Left renal pelvis (tissue), 4 donors: ENCODE measurements at places on chromosomes 13 and 19. TPM values are rescaled to one million over a fixed set of nuclear protein-coding genes. Genes with fewer than 3 reads are reported as not detected.

Gene CYSLTR2
- 1.3 TPM for polyA plus RNA-seq

Gene ATP7B
- polyA plus RNA-seq, result 15.5 TPM

Gene SLC25A42
- polyA plus RNA-seq, result 26.7 TPM

Gene FFAR2
- polyA plus RNA-seq, result 1.4 TPM

Gene PCDH8
- not detected for polyA plus RNA-seq

Gene OR10H1
- 0.04 TPM for polyA plus RNA-seq

Gene KANK3
- 13.6 TPM for polyA plus RNA-seq

Gene MTIF3
- polyA plus RNA-seq, result 83.1 TPM

Gene MAMSTR
- 9.2 TPM for polyA plus RNA-seq

Gene CFD
- polyA plus RNA-seq, result 12.9 TPM

Gene ZNF324B
- 5.6 TPM for polyA plus RNA-seq

Gene NLRP9
- polyA plus RNA-seq, result 0.10 TPM

Gene ZNF560
- 0.75 TPM for polyA plus RNA-seq

Gene GRIN2D
- polyA plus RNA-seq, result 2.2 TPM

Gene ADAT3
- 1.8 TPM for polyA plus RNA-seq

Gene SIAH3
- polyA plus RNA-seq, result 0.72 TPM

- DNase-seq, result no peak
Observed at GRCh38 chr13:27583645-27584044, 36.7 kb downstream of the LNX2 start.

DNA sequence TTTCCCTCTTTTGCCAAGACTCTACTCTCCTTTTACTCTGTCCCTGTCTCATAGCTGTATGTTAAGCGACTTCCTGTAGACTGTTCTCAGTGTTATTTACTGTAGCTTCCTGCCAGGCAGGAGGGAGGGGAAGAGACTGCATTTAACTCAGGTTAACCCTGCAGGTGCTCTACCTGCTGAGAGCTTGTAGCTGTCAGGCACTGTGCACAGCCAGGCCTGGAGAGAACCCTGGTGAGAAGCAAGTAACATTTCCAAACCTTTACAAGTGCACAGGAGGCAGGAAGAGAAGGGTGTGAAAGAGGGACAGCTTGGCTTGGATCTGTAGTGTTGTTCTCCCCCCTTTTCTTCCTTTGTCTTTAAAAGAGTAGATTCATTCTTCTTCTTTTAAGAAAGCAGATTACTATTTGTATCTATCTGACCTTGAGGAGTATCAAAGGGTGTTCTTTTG lies 167.1 kb downstream of the LMO7 start:
- DNase-seq, result no peak

DNA sequence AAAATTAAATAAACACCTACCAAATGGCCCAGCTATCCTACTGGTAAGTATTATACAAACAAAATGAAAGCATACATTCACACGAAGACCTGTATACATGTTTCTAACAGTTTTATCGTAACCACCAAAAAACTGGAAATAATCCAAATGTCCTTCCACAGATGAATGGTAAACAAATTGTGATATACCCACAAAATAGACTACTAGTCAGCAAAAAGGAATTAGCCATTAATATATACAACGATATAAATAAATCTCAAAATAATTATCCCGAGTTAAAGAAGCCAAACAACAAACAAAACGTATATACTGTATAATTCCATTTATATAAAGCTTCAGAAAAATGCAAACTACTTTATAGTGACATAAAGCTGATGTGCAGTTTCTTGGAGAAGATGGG lies 106.3 kb upstream of the SERTM1 start:
- no peak for DNase-seq

GRCh38 chr13:23609414-23609760 lies 39.2 kb downstream of the TNFRSF19 start:
- DNase-seq, result no peak

GRCh38 chr13:28316129-28316528 lies 177.8 kb downstream of the PAN3 start:
- DNase-seq, result no peak

DNA sequence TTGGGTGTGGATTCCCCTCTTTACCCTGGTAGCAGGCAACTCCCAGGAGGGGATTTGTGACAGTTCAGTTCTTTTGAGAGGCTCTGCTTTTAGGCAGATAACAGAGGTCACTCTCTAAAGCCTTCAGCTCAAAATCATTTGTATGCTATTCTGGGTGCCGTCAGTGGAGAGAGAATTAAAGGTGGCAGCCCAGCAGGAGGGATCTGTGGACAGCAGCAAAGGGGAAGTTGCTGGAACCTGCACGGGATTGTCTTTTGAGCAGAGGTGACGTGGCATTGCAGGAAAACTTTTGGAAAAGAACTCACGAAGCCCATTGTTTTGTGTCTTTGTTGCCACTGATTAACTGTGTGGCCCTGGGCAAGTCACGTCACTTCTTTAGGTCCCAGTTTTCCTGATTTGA lies 62.4 kb upstream of the C1QTNF9 start:
- no peak for DNase-seq

- DNase-seq, result no peak
Observed at GRCh38 chr19:10086591-10087192, 575 bp downstream of the SHFL start.

GRCh38 chr19:17259118-17259780 lies 5.3 kb downstream of the USHBP1 start:
- DNase-seq, result no peak

DNA sequence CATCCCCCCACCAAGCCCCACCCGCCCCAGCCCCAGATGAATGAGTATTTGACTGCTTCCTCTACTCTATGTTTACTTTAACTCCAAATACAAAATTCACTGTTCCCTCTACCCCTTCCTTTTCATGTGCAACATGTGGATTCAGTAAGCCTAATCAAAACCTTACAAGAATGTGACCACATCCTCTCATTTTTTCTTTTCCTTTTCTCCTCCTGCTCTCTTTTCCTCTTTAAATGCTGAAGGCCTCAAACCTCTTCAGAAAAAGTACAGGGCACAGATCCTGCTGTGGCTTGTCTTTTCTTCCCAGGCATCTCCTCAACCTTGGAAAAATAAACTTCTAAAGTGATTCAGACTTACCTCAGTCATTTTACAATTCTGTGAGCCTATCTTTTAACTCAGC lies 119.0 kb downstream of the MYCBP2 start:
- no peak for DNase-seq

- DNase-seq, result no peak
Observed at GRCh38 chr19:55372316-55373081, 2.2 kb upstream of the IL11 start.

DNA sequence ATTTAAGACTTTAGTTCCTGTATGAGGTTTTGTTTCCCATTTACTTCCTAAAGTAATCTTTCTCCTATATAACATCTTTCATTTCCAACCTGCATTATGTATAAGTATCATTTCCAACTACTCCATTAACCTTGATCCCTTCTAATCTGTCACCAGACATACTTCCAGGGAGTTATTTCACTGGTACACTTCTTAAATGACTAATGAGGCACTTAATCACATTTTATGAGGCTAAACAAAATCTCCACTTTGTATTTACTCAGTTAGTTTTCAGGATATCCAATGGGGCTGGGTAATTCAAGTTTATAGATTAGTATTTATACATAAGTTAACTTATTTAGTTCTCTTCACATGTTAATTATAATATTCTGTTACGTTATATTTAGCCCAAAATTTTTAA lies 634.7 kb downstream of the PCDH17 start:
- no peak for DNase-seq

DNA sequence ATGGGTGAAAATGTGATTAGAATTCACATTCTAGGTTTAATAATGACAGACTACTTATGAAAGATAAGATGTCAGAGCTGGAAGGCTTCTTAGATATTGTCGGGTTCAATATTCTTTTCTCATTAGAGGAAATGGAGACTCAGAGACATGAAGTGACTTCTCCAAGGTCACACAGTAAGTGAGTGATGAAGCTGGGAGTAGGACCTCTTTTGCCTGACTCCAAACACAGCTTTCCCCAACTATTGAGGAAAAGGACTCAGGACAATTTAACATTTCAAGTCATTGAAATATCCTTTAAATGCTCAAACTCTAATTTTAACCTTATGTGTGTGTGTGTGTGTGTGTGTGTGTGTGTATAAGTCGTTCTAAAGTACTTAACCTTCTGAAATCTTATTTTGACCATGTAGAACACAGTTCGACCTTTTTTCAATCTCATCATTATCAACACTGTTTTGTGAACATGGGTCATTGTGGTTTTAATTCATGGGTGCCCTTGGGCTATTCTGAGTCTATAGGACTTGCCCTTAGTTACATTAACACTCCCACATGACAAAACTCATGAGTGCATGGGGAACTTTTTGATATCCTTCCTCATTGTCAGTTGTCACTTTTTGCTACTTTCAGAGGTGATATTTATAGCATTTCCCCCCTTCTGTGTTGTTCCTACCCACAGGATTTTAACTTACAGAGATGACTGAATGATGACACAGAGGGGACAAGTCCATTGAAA lies 53.0 kb downstream of the LRCH1 start:
- no peak for DNase-seq

DNA sequence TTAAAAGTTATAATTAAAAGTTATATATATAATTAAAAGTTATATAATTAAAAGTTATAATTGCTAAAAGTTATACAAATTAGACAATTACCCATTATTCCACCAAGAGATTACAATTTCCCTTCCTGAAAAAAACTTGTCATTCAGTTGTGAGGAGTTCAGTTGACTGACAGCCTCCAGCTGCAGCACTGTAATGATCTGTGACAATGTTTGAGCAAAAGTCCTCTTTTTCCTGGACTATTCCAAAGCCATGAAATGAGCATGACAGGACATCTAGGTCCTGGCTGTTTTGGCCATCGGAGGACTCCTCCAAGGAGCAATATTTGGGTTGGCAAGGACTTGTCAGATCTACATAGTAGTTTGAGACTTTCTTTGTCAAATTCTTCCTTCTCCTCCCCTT lies 258.7 kb upstream of the EDNRB start:
- no peak for DNase-seq

DNA sequence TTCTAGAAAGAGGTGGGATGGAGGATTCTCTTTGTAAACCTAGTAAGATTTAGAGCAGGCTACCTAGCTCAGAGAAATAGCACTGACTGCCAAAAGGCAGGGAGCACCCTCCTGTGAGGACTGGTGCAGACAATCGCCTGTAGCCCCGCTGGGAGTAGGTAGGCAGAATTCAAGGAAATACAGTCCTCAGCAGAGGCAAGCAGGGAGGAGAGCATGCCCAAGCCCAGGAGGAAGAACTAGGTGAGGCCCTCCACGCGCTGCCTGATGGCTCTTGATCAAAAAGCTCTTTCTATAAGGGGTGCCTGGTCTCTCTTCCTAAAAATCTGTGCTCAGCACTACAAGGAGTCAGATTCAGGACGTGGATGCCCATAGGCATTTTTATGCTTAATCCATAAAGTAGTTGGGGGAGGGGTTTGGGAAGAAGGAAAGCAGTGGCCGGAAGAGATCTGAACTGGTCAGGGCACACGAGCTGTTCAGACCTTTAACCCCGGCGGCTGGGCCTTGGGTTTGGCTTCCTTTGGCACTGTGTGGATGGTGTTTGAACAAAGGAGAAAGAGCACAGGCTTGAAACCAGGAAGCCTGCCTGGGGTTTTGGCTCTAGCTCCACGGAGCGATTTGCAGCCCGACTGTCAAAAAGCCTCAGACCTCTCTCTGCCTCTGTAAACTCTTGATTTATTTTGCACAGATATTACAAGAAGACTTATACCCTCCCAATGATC lies 320.6 kb downstream of the FOXO1 start:
- no peak for DNase-seq

GRCh38 chr19:52945652-52946321 lies 16.9 kb downstream of the ZNF816 start:
- no peak for DNase-seq
